NCI-H524 treated with DMSO at 0.1 percent for 48 hours (cell line): ENCODE measurements at places on chromosomes 3 and 15.

DNA sequence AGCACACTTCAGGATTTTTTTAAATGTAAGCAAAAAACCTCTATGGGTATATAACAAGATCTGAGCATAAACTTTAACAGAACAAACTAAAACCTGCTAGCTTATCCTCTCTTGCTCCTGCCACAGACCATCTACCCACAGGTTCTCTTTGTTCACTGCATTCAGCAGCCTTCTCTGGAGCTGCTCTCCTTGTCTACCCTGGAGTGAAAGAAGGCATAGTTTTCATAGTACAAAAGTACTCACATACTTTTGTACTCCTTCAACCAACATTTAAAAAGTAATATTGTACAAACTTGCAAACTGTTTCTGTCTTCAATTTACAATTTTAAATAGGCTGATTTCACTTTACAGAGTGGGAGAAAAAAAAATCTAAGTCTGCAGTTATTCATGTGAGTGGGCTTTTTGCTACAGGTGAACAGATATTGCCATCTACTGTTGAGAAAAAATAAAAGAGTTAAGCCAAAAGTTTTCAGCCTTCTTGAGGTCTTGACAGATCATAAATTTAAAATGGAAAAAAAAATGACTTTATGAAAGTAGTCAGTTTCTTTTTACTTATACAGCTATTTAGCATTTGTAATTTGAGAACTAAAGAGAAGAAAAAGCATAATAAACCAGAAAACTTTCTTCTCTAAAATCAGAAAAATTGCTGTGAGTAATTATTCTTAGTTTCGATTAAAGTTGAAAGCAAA lies 20.4 kb downstream of the TERC start:
- no peak for DNase-seq

DNA sequence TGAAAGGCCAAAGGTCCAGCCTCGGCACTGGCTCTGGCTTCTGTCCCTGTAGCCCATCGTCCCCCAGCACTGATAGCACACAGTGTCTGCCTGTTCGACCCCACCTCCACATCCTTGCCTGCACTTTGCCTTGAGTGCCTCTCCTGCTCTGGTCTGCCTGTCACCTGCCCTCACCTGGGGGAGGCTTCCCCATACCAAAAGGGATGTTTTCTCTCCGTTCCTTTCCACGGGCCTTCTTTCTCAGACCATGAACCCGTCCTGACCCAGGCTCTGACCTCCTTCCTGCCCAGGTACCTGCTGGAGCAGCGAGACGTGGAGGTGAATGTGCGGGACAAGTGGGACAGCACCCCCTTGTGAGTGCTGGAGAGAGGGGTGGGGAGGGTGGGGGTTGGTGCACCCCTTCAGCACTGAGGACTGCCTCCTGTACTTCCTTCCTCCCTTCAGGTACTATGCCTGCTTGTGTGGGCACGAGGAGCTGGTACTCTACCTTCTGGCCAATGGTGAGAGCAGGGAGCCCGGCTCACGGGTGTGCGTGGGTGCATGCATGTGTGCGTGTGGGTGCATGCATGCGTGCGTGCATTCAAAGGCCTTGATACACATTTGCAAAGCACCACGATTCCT lies 1.5 kb downstream of the ABTB1 start:
- DNase-seq: no peak

GRCh38 chr3:14150078-14150477 lies 25.2 kb downstream of the TMEM43 start:
- DNase-seq: no peak

- no peak for DNase-seq
Observed at GRCh38 chr3:133970916-133971315, 58.8 kb downstream of the SLCO2A1 start.

- no peak for DNase-seq
Observed at GRCh38 chr3:149626671-149627070, 31.2 kb downstream of the WWTR1 start.

- DNase-seq: no peak
Observed at GRCh38 chr15:74383695-74384565, 16.5 kb upstream of the CYP11A1 start.

GRCh38 chr15:89575656-89576416 lies 567 bp downstream of the TICRR start:
- DNase-seq: no peak

DNA sequence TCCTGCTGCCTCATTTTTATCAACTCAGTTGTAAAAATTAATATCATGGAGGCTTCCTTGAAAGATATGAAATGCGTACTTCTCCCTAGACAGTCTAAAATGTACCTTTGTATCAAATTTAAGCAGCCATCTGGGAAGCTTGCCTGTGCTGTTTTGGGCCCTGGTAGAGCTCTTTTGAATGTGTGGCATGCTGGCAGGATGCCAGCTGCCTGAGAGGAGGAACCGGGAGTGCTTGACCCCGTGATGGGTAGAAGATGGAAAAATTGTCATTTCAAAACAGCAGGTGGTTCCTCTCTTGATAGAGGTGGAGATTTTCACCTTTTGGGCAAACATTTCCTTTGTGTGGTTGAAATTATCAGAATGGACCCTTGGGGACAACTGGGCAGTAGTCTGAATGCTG lies 245.3 kb downstream of the RPLP1 start:
- DNase-seq: no peak

DNA sequence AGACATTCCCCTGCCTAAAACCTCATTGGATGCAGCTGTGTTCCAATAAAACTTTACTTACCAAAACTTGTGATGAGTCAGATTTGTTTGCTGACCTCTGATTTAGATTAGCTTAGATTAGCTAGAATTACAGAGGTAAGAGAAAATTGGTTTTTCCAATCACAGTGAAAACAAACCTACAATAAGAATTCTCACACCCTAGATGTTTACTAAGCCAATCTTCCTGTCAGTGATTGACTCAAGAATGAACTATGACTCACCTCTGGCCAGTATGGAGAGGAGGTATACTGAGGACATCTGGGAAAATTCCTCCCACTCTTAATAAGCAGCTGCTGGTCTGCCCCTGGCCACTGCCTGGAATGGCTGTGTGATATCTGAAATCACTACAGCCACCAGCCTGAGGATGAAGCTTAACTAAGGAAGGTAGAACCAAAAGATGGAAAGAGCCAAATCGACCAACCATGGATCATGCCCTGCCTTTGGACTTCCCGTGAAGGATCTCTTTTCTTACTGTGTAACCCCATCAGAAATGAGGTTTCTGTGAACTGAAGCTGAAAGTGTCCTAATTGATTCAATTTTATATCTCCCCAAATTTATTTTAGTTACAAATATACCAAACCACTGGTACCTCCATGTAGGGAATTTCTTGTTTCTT lies 19.0 kb upstream of the GHSR start:
- no peak for DNase-seq
